NCI-H1930 (cell line): ENCODE measurements at places on chromosomes 1 and 21.

- DNase-seq, result no peak
These were observed 463.9 kb downstream of the PCP4 start for GRCh38 chr21:40331172-40331571.

GRCh38 chr1:58988752-58989151, 204.9 kb upstream of the JUN start:
- DNase-seq, result no peak

- DNase-seq, result no peak
These were observed 82.9 kb upstream of the POU3F1 start for GRCh38 chr1:38129473-38129872.

GRCh38 chr1:86913399-86913895, 479 bp downstream of the SELENOF start:
- no peak for DNase-seq

GRCh38 chr1:26401891-26402290, 8.7 kb upstream of the LIN28A start:
- DNase-seq, result no peak

DNA sequence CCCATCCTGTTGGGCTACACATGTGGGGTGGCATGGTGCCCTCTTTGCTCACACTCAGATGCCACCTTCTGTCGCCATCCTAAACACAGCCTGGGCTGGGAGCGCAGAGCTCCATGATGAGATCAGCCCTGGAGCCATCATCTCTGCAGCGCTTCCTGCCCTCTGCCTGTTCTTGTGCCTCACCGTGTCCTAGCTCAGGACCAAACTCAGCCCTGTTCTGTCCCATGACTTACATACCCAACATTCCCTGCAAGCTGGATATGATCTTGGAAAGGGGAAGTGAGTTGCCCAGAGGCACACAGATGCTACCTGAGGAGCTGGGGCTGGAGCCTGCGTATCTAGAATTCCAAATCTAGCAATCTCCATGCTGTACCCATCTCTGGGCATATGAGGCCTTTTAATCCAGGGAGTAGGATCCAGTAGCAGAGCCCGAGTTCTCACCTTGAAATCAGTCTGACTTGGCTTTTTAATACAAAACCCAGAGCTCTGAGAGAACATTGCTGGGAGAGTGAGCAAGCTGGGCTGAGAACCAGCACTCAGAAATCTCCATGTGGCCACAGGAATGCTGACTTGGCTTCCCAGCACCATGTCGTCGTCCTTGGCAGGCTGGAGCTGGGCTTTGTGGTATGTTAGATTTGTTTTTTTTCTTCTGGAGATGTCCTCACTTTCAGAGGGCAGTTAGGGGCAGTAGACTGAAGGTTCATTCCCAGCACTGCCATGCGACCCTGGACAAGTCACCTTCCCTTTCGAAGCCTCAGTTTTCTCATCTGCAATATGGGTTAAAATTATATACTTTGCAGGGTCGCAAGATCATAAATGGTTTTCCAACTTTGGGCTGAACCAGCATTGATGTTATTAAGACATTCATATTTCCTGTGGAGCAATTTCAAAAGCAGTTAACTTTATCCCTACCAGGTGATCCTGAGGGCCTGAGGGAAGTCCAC, 2.6 kb downstream of the ALPL start:
- no peak for DNase-seq

- DNase-seq, result no peak
These were observed 96.6 kb upstream of the B3GALT2 start for GRCh38 chr1:193283016-193283415.

DNA sequence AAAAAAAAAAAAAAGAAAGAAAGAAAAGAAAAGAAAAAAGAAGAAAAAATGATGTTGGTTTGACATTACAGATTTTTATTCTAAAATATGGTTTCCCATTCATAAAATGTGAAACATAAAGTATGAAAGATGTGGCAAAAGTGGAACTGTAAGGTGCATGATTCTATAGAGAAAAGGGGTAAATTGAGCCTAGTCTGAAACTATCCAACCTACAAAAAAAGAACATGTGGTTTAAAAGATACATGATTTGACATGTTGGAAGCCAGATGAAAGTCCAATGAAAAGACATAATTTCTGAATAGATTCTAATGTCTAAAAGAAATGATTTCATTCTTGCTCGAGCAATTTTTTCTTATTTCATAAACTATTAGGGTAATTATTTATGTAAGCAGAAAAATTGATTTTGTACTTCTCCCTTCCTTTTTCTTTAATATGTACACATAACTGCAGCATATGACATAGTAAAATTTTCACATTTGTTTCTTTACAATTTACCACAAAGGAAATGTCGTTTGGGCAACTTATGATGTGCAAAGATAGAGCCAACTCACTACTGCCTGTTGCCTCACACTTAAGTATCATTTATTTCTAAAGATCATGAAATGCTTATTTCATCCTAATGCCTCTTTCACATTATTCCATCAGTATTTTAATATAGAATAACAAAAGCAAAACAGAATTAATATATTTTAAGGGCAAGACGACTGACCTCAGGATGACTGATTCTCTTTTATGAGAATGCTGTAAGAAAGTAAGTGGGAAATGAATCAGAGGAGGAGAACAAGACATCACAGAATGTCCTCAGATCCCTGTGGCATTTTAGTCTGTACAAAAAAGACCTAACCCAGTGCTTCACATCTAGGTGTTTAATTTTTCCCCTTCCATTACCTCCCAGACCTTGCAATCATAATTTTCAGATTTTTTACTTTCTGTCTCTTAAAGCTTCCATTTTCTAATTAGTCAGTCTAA, 165.8 kb upstream of the HMCN1 start:
- no peak for DNase-seq

- DNase-seq, result no peak
These were observed 34.2 kb upstream of the GNPAT start for GRCh38 chr1:231206856-231207255.

DNA sequence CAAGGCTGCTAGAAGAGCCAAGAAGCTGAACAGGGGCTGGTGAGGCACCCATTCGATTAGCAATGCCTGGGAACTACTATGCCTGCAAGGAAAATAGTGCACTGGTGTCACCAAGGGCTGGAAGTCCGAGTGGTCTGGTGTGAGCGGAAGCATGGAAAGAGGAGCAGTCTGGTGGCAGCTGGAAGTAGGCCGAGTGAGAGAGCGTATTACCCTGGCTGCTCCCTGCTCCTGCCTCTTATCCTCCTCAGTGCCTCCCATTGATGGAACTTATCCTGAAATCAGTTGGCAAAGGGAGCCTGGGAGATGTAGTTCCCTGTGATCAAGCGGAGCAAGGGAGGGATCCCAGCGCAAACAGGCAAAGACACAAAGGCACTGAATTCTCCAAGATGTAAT, 9.6 kb downstream of the SMAP2 start:
- DNase-seq, result no peak

- DNase-seq, result no peak
These were observed 121.9 kb downstream of the ACBD6 start for GRCh38 chr1:180380259-180381183.

GRCh38 chr1:108208724-108209446, 8.7 kb upstream of the SLC25A24 start:
- no peak for DNase-seq

DNA sequence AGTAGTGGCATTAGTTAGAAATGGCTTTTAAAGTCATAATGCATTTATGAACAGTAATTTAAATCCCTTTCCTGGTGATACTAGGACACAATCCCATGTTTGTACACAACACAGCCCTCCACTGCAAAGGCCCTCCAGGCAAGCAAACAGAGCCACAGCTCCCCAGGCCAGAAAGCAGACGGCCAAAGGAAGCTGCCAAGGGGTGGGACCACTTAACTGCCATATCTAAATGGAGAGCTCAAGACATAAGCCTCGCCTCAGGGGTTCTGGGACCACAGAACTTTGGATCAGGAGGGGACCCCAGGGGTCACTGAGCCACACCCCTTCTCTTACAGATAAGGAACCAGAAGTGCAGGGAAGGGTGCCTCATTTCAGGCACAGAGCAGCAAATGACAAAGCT, 189.7 kb downstream of the KCNH1 start:
- no peak for DNase-seq
